ENCODE measurements at places on chromosomes 16 and 17.

DNA sequence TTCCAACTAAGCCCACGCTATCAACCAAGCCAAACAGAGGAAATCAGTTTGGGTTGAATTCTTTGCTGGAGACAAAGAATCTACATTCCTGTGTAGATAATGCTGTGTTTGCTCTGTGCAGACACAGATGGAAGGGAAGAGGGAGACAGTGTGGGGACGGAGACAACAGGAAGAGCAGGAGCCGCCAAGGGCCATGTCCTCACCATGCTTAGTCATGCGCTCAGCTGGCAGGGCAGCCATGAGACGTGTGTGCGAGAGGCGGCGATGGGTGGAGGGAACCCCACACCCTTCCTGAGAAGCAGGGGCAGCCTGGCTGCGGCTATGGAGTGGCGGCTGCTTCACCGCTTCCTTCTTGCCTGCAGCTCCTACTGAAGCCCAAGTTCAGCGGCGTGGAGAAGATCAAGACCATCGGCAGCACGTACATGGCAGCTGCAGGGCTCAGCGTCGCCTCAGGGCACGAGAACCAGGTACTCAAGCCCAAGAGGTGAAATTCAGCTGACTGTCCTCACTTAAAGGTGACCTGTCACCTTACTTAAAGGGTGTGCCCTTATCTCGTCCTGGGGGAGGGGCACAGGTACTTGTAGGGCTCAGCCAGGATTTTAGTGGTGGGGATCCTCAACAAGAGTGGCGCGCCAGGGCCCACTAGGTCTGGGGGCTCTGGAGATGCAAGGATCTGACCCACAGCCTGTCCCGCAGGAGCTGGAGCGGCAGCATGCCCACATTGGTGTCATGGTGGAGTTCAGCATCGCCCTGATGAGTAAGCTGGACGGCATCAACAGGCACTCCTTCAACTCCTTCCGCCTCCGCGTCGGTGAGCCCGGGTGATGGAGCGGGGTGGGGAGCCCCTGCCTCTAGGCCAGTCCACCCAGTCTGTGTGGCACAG lies 47.5 kb downstream of the ADCY7 start:
- DNase-seq = no peak

GRCh38 chr16:25155553-25156460 lies 44.3 kb downstream of the LCMT1 start:
- DNase-seq = no peak

GRCh38 chr17:48990882-48991357 lies 6.3 kb upstream of the IGF2BP1 start:
- DNase-seq = no peak

GRCh38 chr16:77434022-77434529 lies 758 bp downstream of the ADAMTS18 start:
- no peak for DNase-seq

DNA sequence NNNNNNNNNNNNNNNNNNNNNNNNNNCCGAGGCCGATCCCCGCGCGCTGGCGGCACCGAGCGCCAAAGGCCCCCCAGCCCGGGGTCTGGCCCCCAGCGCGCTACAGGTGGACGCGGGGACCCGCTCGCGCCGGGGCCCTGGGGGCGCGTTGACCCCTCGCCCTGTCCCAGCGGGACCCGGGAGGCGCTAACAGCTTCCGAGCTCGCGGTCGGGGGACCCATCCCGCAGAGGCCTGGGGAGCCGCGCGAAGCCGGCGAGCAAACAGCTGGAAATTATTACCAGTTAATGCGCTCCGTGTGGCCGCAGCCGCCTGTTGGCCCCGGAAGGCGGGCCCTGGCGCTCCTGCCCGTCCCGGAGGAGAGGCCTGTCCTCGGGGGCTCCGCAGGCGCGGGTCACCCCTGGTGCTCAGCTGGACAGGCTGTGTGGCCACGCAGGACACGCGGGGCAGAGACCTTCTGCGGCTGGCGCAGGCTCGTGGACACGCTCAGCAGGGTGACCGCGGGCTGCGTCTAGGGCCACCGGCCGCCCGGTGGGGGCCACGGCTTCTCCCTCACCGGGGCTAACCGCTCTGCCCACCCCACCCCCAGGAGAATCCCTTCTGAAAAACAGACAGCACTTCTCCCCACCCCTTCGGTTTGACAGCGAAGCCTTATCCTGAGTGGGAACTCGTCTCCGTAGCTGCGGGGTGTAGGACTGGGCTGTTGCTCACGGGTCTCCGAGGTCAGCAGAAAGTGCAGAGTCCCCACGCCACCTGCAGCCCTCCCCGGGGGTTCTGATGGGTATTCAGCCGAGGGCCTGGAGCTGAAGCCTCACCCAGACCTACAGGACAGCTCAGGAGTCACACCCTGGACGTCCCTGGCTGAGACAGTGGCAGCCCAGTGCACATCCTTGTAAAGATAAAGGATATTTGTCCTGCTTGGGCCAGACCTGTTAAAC lies 138.7 kb upstream of the RPH3AL start:
- peak; percentile 31 for DNase-seq

GRCh38 chr17:72394531-72394930 lies 273.7 kb downstream of the SOX9 start:
- no peak for DNase-seq

GRCh38 chr16:3375680-3376079 lies 20.0 kb downstream of the OR2C1 start:
- no peak for DNase-seq

GRCh38 chr17:83057397-83057761 lies 22.0 kb upstream of the METRNL start:
- DNase-seq = no peak

DNA sequence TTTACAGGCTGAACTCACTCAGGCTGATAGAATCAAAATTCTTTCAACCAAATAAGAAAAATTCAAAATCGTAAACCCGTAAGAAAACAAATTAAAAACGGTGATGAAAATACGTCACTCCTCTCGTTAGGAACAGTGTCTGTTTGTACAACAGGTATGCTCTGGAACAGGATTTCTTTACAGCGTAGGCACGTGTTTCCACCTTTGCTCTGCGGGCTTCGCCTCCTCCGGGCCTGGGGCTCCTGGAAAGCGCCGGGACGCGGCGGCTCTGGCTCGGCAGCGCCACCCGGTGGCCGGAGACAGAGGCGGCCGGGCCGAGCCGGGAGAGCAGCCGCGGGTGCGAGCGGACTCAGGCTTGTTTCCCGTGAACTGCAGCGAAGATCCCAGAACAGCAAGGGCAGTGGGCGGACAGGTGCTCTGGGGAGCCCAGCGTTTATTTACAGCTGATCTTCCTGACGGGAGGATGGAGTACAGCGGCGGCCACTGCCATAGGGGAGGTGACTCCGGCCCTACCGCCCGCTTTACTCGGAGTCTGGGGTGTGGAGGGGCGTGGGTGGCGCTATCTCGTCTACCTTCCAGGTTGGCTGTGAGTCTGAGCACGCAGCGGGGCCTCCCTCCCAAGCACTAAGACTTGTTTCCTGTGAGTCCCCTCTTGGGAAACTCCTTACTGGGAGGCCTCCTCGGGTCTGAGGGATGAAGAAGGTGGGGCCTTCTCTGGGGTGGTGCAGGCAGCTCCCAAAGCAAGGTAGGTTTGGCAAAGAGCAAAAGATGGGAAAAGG lies 40.5 kb upstream of the ATP2A3 start:
- peak; percentile 42 for DNase-seq

DNA sequence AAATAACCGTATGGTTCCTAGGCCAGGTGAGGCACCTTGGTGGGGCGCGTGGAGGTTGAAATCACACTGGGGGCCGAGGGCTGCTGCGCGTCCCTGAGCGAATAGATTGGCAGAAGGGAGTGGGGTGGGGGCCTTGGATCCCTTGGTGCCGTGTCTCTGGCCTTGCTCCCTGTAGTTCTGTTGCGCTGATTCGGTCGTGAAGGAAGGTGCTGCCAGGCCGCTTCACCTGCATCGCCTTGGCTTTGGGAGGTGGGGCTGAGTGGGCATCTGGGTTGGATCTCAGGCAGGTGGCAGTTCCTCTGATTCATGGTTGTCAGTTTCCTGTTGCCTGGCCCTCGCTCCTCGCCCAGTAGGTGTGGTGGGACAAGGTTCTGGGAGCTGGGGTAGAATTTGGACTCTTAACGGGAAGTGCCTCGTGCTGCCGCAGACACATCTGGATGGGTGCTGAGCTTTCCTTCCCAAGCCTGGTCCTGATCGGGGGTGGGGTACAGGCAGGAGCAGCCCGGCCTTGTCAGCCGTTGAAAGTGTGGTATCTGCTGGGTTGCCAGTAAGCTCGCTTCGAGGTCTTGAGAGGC lies 30.1 kb downstream of the PGS1 start:
- DNase-seq = no peak

GRCh38 chr17:12983991-12984884 lies 33.6 kb downstream of the ELAC2 start:
- no peak for DNase-seq

DNA sequence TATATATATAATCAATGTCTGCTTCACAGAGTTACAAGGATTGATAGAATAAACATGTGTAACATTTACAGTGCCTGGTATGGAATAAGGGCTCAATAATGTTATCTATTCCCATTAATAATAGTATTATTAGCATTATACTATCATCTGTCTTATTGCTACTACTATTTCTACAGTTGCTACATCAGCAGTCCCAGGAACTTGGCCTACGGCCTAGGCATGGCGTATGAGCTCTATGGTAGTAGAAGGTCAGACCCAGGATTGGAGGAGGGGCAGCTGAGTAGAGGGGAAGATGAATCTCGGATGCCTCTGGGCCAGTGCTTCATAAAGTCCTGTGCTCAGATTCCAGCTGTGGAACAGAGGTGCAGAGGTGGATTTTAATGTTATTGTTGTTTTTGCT lies 146.3 kb upstream of the TBX2 start:
- DNase-seq = no peak

- DNase-seq = peak; percentile 15
Observed at GRCh38 chr17:30586818-30587595, 109.8 kb downstream of the GOSR1 start.

GRCh38 chr16:28183484-28183883 lies 28.3 kb downstream of the XPO6 start:
- DNase-seq = no peak

GRCh38 chr16:22674832-22675191 lies 139.2 kb upstream of the HS3ST2 start:
- DNase-seq = no peak

- no peak for DNase-seq
Observed at GRCh38 chr17:2566056-2566455, 27.4 kb upstream of the PAFAH1B1 start.

GRCh38 chr16:84785843-84786581 lies 33.8 kb upstream of the CRISPLD2 start:
- DNase-seq = no peak

- DNase-seq = no peak
Observed at GRCh38 chr16:27444470-27444869, 42.5 kb downstream of the IL21R start.

- DNase-seq = no peak
Observed at GRCh38 chr16:57104706-57105105, 12.3 kb downstream of the CPNE2 start.

GRCh38 chr16:79076047-79076767 lies 524.3 kb downstream of the MAF start:
- no peak for DNase-seq

GRCh38 chr16:2739625-2740430 lies 12.6 kb upstream of the SRRM2 start:
- DNase-seq = peak; percentile 38

DNA sequence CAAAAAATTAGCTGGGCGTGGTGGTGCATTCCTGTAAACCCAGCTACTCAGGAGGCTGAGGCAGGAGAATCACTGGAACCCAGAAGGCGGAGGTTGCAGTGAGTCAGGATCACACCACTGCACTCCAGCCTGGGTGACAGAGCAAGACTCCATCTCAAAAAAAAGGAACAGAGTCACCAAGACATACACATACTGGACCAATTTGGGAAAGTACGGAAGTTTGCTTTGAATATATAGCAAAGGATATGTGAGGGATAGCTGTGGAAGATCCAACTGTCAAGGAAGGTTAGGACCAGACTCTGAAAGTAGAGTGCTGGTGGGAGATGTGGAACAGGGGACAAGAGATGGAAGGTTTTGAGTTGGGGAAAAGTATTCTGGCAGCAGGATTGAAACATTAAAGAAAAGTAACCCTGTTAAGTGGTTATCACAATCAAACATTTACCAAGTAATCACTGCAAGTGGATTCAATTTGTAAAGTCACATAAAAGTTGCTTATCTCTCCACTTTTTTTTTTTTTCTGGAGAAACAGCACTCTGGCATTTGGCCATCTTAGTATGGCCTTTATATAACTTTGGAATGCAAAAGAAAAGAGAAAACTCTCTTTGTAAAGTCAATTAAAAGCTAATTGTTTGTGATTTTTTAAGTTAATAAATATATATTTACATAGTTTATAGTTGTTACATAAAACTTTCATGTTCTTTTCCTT lies 259.4 kb upstream of the TBX2 start:
- DNase-seq = no peak

GRCh38 chr17:80395402-80396151 lies 19.4 kb upstream of the ENDOV start:
- DNase-seq = no peak

DNA sequence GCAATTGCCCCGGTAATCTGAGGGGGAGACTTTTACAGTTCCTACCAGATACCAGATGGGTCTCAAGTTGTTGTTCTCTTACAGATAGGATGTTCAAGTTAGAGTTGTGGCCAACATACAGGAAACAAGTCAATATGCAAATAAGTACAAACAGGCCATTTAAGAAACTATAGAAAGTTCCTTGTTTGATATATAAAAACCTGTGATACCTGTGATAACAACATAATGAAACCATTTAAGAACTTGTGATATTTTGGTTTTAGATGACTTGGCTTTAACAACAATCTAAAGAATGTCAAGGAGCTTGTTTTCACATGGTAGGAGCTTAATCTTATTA lies 16.8 kb downstream of the CDR2 start:
- no peak for DNase-seq

GRCh38 chr17:32960815-32961214 lies 30.8 kb upstream of the SPACA3 start:
- no peak for DNase-seq

DNA sequence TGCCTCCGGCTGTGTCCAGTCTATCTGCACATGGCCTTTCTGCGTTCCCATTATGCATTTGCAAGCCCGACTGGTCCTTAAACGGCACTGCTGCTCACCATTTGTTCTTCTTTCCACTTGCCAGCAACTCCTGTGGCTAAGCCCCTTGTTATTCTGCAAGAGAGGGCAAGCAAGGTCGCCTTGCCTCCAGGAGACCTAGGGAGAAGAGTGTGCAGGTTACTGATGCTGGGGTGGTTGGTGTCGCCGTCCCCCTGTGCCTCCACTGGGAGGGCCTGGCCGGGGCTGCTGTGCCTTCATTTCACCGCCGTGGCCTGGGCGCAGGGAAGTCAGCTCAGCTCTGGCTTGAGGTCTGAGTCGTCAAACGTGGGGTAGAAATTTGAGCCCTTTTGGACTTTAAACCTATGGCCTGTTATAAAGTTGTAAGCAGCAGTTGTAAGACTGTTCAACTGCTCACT lies 12.7 kb downstream of the SLC6A4 start:
- no peak for DNase-seq

- peak; percentile 67 for DNase-seq
Observed at GRCh38 chr17:32486111-32486700, 587 bp upstream of the CDK5R1 start.

DNA sequence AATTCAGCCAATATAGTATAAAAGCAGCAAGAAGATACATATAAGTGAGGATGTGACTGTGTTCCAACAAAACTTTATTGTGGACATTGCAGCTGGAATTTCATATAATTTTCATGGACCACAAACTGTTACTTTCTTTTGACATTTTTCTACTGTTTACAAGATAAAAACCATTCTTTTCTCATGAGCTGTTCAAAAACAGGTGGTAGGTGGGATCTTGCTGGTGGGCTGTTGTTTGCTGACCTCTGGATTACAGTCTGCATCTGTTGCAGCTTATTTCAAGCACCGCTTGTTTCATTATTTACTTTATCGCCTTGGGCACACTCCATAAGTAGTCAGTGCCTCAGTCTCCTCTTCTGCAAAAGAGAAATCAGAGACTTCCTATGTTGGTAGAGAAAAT lies 99.5 kb downstream of the CDH13 start:
- DNase-seq = no peak

All from T-helper 2 cell (primary cell).